Memory B cell (primary cell): ENCODE measurements at places on chromosomes 2 and 18.

DNA sequence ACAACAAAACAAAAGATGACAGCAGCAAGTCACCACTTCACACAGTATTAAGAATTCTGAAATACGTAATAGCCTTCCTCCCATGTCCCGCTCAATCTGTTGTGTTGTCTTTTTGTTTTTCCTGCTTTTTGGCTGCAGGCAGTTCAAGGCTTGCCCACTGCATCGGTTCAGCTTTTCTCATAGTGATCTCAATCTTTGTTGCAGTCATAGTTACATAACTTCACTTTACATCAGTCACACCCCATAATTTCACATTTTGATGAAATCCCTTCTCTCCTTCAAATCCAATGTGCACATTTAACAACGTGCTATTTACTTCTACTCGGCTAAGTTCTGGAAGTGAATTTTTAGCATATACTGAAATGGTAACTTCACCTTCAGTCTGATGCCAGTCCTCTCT lies 33.8 kb upstream of the HAAO start:
- no peak for DNase-seq

- DNase-seq, result no peak
These were observed 62.8 kb downstream of the AGFG1 start for GRCh38 chr2:227534714-227535113.

DNA sequence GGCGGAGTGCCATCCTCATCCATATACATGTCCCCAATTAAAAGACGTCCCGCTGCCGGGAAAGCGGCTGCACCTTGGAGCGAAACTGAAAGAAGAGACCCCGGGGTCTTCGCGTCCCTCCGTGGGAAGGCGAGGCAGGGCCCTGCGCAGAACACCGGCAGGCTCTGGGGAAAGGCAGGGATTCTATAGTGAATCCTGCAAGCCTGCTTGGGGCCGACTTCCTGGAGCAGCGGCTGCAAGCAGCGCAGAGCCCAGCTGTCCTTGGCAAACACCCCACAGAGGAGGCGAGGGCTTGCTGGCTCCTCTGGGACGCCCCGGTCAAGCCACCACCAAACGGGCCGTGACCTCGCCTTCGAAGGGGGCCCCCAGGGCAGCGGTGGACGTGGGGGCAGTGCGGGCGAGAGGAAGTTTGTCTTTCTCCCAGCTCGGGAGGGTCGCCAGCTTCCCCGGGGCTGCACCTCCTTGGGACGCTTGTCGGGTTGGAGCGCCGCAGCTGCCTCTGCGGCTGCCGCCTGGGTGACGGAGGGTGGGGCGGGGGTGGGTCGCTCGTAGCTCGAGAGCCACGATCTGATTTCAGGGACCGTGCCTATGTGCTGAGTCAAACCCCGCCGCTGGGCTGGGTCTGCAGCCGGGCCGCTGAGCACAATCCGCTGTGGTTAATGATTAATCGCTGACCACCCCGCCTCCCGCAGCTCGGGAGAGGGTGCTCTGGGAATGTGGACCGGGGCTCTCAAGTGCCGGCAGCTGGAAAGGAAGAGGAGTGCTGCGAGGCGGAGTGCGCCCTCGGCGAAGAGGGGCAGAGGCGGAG lies 486 bp upstream of the GPR39 start:
- no peak for DNase-seq

DNA sequence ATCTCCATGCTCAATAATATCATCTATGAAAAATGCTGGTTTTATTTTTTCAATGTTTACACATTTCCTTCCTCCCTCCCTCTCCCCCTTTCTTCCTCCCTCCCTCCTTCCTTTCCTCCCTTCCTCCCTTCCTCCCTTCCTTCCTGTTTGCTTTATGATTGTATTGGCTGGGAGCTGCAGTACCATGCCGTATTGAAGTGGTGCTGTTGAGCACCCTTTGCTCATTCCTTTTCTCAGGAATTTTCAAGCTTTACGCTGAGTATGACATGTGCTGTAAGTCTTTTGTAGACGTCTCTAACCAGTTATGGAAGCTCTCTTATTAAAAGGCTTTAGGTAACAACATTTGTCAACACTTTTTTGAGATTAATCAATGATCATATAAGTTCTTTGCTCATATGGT lies 100.4 kb downstream of the SNTG2 start:
- DNase-seq, result no peak

- DNase-seq, result no peak
These were observed 890.6 kb upstream of the LRRTM1 start for GRCh38 chr2:81195017-81195773.

DNA sequence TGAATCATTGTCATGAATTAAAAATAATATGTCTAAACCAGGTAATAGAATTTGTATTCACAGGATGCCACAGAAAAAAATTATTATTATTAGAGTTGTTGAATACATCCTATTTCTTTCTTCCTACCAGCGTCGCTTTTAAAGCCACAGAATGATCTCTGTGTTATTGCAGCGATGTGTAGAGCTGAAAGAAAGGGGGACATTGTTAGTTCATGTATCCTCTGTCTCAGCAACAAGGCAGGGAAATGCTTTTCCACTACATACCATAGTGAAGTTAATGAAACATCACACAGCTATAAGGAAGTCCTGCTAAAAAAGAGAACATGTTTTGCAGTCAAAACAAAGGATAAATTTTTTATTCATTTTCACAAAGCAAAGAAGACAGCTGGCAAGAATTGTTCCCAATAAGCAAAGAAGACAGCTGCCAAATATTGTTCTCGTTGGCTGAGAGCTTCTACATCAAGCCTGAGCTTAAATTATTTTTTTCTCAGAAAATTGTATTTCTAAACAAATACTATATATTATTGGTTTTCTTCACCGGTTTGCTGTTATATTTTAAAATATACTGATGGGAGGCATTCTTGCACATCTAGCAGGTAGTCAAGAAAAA lies 1234.4 kb downstream of the SUCLG1 start:
- no peak for DNase-seq

GRCh38 chr2:133171393-133172004 lies 396.8 kb downstream of the NCKAP5 start:
- peak; percentile 4 for DNase-seq

GRCh38 chr2:208807756-208808155 lies 401.2 kb downstream of the PTH2R start:
- no peak for DNase-seq

DNA sequence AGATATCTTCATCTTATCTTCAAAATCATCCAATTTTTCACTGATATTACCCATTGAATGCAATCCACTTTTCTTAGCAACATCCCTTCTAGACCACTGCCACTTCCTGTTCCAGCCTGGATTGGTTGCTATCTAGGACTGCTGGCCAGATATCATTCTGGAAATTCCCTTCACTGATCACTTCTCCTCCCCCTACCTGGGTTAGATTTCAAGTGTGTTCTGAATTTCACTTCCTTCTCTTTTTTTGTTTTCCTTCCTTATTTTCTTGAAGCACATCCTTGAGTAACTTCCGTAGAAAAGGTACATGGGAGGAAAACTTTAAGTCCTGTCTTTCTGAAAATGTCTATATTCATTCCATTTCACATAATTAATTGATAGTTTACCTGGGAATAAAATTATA lies 82.0 kb upstream of the IL1R2 start:
- DNase-seq, result no peak

- DNase-seq, result no peak
These were observed 1604.2 kb downstream of the LRP1B start for GRCh38 chr2:140526575-140526974.

- no peak for DNase-seq
These were observed 670 bp upstream of the MOCOS start for GRCh38 chr18:36186461-36187192.

- no peak for DNase-seq
These were observed 244.3 kb downstream of the ETAA1 start for GRCh38 chr2:67641312-67642045.

DNA sequence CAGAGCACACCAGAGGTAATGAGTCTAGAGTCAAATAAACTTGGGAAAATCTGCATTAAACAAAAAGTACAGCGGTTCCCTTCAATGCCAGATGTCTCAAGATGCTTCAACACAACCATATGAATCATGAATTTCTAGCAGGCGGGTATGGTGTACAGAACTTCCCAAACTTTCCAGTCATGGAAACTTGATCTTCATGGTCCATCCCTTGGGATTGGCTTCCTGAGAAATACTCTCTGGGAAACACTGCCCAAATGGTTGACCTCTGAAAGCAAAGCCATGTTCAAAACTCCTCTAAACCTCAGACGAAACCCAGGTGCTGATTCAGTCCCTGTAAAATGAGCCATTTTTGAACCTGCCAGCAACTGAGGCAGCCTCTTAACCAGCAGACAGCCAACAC lies 16.4 kb upstream of the TMEM247 start:
- DNase-seq, result no peak

DNA sequence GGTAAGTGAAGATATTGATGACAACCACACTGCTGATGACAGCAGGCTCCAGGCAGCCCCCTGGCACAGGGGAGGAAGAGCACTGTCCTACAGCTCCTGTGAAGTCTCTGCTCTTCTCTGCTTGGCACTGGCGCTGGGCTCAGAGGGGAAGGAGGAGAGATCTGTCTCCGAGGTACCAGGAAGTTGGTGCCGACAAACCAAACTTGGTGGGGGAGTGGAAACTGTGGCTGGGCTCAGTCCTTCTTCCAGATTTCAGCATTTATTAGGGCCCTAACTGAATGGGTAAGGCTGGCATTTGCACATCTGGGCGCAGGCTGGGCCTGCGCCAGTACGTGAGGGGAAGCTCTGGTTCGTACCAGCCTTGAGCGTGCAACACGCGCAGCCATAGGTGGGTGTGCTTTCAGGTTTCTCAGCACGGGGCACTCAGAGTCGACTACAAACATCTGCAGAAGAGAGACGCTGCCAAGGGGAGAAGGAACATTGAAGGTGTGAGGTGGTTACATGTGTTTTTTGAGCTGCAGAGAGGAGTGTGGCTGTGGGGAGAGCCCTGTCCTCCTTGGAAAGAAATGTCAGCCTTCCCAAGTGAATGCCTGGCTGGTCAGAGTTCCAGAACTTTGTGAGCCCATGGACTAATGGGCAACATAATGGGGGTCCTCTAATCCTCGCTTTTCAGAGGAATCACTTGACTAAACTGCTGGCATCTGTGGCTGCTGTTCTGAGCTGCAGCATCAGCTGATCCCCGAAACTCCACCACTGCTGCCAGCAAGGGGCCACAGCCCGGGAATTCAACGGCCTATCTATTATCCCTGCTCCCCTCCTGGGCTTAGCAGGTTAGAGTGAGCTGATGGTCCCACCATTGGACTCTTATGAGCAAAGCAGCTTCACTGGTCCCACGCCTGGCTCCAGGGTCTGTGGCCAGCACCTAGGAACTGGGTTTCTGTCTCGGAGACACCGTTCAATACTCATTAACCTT lies 55.2 kb upstream of the SEMA4C start:
- no peak for DNase-seq

- no peak for DNase-seq
These were observed 169.1 kb downstream of the NDUFA10 start for GRCh38 chr2:239855863-239856587.

DNA sequence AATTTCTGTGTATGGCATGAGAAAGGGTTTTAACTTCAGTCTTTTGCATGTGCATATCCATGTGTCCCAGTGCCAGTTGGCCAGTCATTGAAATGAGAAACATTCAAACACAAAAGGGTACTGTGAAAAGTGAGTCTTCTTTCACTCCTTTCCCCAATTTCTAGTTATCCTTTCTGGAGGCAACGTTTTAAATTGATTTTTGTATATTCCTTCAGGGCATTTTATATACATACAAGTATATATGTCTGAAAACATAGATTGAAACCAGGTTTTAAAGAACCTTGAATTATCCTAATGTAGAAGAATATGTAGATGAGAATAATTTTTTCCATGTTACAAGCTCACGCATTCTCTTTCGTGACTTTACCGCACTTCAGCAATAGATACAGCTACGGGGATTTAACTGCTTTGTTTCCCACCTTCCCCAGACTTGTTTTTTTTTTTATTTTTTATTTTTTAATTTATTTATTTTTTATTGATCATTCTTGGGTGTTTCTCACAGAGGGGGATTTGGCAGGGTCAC lies 18.8 kb downstream of the DDX1 start:
- DNase-seq, result no peak

- no peak for DNase-seq
These were observed 156.0 kb upstream of the TWIST2 start for GRCh38 chr2:238691596-238692491.

DNA sequence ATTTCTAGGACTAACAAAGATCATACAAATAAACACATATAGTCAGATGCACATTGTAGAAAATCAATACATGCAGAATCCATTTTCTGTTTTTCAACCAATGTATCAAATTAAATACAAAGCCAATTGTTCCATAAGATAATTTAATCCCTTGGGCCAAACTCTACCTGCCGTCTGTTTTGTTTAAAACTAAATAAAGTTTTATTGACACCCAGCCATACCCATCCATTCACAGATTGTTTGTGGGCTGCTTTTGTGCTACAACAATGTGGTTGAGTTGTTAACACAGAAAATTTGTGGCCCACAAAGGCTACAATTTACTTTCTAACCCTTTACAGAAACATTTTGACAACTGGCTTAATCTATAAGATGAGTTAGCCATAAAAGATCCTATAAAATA lies 484.0 kb upstream of the ID2 start:
- DNase-seq, result no peak

DNA sequence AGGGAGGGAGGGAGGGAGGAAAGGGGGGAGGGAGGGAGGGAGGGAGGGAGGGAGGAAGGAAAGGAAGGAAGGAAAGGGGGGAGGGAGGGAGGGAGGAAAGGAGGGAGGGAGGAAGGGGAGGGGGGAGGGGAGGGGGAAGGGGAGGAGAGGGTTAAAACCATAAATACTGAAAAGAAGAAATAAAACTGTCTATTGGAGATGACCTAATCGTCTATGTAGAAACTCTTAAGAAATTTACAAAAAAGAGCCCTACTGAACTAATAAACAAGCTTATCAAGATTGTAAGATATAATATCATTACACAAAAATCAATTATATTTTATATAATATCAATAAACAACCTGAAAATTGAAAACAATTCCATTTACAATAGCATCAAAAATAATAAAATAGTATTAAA lies 32.3 kb upstream of the CTDP1 start:
- DNase-seq, result no peak

GRCh38 chr2:193088026-193088425 lies 893.3 kb upstream of the TMEFF2 start:
- DNase-seq, result no peak

DNA sequence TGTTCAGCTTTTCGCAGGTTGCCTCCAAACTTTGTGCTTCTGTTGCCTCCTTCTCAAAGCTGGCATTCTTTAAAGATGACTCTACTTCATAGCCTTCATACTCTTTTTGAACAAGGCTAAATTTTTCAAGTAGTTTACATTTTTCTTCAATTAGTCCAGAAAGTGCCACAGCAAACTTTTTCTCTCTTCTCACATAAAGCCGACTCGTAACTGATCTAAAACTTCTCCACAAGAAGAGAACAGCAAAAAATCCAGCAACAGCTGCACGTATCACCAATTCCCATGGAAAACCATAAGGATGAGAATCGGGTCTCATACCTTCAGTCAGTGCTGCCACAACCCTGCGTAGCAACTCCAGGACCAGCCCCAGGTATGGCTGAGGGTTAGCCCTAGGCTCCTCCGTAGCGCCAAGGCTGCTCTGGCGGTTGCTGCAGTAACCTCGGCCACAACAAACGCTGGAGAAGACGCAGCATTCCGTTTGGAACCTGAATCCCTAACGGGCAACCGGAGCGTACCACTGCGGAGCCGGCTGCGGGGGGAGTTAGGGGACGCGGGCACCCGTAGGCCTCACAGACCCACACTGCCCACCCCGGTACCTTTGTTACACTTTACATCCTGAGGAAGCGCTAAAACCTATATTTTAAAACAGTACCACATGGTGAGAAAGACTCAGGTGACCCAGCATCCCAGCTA lies at the start of gene CTAGE1:
CTAGE1 (minus strand) TSS at position 420 of the 693 bp plus-strand sequence; CDS start at position 316, 104 bp downstream.
- DNase-seq, result no peak
